CD4-positive, alpha-beta T cell treated with Interleukin-1 beta for 1 hour (primary cell): ENCODE measurements at places on chromosomes 3 and 15.

DNA sequence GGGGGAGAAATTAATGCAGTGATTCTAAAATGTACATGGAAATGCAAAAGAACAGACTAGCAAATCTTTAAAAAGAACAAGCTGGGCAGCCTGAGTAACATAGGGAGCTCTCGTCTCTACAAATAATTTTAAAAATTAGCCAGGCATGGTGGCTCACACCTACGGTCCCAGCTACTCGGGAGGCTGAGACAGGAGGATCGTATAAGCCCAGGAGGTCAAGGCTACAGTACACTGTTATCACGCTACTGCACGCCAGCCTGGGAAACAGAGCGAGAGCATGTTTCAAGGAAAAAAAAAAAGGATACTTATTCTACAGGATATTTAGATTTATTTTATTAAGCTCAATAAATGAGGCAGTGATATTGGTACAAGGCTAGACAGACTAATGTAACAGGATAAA, 40.9 kb downstream of the STAG1 start:
- no peak for DNase-seq

DNA sequence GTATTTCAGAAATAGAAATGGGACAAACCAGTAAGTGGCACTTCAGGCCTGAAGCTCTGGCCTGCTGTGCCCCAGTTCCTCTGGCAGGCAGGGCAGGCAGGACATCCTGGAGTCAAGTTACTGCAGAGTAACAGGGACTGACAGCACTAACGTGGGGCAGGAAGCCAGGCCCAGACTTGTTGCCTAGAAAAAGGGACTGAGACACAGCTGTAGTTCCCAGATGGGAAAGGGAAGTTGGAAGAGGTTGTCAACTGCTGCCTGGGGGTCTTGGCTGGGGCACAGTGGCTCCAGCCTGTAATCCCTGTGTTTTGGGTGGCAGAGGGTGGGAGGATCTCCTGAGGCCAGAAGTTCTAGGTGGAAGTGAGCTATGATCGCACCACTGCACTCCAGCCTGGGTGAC, 171.9 kb downstream of the FMN1 start:
- no peak for DNase-seq

- no peak for DNase-seq
Observed at GRCh38 chr3:67617518-67617917, 36.9 kb downstream of the SUCLG2 start.

DNA sequence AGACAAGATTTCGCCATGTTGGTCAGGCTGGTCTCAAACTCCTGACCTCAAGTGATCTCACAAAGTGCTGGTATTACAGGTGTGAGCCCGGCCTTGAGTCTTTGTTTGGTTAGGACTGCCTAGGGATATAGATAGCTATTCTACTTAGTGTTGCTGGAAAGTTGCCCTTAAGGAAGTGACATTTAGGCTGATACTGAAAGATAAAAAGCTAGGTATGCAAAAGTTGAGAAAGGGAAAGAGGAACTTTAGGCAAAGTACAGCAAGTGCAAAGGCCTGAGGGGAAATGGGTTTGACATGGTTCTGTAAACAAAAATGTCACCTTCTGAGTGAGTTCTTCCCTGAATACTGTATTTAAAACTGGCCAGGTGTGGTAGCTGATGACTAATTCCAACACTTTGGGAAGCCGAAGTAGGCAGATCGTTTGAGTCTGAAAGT, 111.5 kb downstream of the ZNF609 start:
- DNase-seq, result no peak

GRCh38 chr3:44297255-44297654, 41.3 kb upstream of the TCAIM start:
- DNase-seq, result no peak

DNA sequence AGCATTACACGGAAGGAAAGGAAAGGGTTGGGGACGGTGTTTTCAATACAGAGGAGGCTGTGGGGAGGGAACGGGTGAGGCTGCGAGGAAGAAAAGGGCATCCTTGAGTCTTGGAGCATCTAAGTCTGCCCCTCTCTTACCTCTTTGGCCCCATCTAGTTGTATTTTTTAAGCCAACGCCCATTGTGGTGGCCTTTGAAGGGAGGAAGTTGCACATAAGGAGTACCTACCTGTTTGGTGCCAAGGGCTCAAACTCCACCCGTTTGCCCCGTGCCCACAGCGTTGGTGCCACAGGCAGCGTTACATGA, 146.1 kb upstream of the UMPS start:
- no peak for DNase-seq

DNA sequence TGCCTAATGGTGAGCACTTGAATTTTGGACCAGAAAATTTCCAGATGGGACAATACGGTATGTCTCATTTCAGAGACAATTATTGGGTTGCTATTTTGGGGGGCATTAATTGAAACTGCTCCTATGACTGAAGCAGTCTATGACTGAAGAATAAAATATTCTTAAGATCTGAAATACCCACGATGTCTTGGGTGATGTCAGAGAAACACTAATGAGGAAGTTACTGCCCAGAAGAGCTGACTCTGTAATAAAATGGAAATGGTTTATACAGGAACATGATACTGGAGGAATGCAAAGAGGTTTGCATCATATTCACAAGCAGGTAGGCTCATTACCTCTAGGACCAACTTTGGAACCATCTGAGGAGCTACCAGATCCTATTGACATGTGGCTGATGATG, 68.7 kb downstream of the IL12A start:
- DNase-seq, result no peak
